ENCODE measurements at places on chromosomes 4 and X. TPM values are rescaled to one million over a fixed set of nuclear protein-coding genes. Genes with fewer than 3 reads are reported as not detected.

DNA sequence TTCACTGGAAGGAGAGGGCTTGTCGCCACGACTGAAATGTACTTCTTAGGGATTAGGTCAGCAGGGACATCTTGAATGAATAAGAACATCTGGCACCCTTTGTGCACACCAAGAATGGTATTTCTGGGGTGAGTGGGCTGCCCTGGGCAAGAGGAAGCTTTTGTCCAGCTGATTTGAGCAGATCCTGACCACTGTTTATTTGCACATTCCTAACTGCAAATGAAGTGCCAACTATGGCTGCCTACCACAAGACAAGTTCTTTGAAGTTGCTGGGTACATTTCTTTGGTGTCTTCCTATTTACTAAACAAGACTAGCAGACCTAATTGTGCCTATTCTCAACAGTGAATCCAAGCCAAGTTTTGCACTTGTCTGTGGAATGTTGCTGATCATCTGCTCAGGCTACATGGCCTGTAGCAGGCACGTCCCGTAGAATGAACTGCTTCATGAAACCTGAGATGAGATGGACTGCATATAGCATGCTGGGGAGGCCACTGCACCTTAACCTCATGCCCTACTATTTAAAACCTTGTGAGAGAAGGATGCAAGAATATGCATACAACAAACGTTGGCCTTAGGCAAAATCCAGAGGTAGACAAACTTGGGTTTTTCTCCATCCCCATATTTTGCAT lies 45.0 kb downstream of the PIR start:
- no peak for DNase-seq

GRCh38 chr4:4734425-4734824 lies 125.0 kb upstream of the MSX1 start:
- DNase-seq, result no peak

- no peak for DNase-seq
These were observed 116.6 kb downstream of the IRF2 start for GRCh38 chr4:184357772-184358171.

GRCh38 chrX:31397119-31397518 lies 325.3 kb upstream of the FTHL17 start:
- no peak for DNase-seq

- DNase-seq, result no peak
These were observed 24.1 kb upstream of the WFS1 start for GRCh38 chr4:6245246-6246169.

GRCh38 chr4:136136601-136137000 lies 1395.7 kb downstream of the PCDH18 start:
- DNase-seq, result no peak

DNA sequence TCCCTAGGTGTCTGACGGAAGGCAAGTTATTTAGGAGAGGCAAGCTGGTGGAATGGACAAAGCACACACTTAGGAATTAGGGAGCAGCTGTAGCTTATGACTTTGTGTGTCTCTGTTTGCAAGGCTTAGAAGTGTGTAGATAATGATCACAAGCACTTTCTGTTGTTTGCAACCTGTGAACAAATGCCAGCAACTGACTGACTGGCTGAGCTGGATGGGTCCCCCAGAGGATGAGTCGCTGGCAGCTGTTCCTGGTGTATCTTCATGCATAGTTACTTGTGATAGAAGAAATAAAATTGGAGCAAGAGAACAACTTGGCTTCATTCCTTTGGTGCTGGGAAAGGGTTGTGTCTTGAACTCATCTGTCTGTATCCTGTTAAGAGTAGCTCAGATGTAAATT lies 64.2 kb upstream of the BEND4 start:
- DNase-seq, result no peak

DNA sequence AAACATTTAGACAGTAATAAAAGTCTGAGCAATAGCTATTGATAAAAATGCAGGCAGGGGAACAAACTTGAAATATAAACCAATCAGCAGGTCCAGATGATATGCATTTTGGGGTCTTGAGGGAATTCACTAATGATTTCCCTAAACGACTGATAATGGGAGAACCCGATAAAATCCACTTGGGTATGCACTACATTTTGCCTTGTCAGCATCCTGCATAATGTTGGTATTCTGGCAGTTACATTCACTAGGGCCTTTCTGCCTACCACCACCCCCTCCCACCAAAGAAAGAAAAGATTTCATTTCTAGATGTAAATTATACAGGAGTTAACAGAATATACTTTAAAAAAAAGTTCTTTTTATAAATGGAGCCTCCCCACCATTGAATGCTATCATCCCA lies 63.5 kb upstream of the IL1RAPL2 start:
- DNase-seq, result no peak

- no peak for DNase-seq
These were observed 60.2 kb downstream of the CHRNA9 start for GRCh38 chr4:40395166-40395900.

GRCh38 chrX:38941675-38942074 lies 140.4 kb downstream of the MID1IP1 start:
- no peak for DNase-seq

GRCh38 chrX:111504941-111505340 lies 6.5 kb upstream of the SERTM2 start:
- no peak for DNase-seq

DNA sequence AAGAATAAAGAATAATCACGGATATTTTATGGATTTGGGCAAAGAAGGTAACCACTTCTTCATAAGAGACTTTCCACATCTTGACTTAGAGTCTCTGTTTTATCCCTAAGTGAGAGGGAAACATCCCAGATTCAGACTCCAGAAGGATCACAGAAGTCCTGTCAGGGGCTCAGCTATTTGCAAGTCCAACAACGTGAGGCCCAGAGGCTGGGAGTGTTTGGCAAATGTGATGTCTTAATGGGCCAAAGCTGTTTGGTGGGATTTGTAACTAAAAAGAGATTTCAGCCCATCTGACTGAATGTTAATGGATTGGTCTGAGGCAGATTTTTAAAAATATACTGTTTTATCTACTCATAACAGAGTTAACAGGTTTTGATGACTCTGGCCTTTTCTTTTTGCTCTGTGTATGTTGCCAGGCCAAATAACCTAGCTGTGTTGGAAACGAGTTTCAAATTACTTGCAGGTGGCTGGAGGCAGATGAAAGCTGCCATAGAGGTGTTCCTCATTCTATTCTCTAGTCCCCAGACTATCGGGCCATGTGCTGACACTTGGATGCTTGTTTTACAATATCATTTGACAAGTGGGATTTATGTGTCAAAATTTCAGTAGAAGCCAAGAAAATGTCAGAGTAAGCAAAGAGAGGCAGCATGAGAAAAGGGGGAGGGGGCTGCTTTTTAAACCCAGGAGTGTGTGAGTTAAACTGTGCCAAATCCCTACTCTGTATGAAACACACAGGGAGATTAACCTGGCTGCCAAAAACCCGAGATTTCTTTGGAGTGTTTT lies 330.9 kb downstream of the DCHS2 start:
- no peak for DNase-seq

DNA sequence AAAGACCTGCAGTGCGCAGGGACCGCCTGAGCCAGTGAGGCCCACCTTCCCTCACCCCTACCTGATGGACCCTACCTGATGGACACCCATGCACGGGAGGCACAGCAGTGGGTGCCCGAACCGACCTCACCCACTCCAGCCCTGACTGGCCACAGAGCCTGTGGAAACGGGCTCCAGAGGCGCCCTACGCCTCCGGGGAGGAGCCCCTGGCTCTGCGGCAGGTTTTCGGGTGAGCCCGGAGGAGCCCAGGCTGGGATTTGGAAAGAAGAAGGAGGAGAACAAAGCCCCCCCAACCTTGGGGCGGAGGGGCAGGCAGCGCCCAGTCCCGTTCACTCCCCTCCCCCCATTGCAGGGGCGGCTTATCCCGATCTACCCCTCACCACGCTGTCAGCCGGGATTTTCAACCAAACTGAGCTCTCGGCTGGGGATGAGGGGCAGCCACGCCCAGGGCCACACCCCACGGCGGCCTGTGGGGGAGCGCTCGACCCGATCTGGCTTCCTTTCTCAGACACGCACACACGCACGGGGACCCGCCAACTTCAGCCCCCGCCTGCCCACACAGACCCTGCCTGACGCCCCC lies 675 bp downstream of the L1CAM start:
- no peak for DNase-seq

GRCh38 chrX:138191998-138192397 lies 519.5 kb downstream of the FGF13 start:
- no peak for DNase-seq

GRCh38 chrX:40383969-40384368 lies 196.8 kb upstream of the ATP6AP2 start:
- no peak for DNase-seq

DNA sequence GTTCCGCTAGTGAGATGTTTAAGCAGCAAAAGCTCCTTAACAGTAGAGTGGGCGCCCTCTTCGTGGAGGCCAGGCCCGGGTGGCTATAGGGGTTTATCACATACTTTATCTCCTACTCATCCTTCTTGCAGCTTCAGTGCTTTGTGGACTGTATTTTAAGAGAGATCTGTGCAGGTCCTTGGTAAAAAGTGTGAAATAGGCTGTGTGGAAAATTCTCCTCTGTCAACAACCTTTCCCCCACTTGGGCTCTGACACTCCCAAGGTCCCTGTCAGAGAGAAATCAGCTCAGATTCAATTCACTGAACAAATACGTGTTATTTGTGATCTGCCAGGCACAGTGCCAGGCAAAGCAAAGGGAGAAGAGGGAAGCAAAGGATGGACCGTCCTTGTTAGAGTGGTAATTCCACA lies 214.3 kb upstream of the PPARGC1A start:
- no peak for DNase-seq

DNA sequence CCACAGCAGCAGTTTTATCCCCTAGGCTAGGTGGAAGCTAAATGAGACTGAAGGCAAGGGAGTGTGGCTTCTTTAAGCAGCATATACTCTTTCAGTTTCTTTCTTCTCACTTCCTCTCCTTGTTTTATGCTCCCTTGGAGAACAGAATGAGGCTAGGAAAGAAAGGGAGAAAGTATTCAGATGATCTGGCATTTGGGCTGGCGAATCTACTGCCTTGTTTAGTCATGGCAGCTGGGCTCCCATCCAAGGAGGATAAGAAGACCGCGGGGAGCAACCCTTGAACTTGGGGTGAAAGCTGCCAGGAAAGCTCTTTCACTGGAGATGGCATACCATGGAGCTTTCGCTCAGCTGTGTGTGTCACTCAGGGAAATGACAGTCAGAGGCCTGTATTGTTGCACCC lies 72.1 kb downstream of the ARHGEF38 start:
- DNase-seq, result no peak

GRCh38 chrX:40062525-40063155 lies 35.1 kb downstream of the BCOR start:
- DNase-seq, result no peak

DNA sequence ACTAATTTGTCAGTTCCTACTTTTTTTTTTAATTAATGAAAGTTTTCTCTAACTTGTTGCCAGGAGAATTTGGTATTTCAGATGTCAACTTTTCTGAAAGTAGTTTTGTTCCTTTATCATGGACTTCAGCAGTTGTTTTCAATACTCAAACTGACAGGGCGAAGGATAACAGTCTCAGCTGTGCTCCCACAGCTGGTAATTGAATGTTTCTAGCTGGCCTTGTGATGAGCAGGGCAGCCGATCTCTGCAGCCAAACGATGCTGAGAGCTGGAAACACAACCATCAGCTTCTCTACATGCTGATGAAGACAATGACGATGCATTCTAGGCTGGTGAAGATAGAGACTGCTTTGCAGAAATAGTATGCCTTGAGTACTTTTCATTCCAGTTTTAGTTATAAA lies 130.0 kb upstream of the MAP9 start:
- no peak for DNase-seq

DNA sequence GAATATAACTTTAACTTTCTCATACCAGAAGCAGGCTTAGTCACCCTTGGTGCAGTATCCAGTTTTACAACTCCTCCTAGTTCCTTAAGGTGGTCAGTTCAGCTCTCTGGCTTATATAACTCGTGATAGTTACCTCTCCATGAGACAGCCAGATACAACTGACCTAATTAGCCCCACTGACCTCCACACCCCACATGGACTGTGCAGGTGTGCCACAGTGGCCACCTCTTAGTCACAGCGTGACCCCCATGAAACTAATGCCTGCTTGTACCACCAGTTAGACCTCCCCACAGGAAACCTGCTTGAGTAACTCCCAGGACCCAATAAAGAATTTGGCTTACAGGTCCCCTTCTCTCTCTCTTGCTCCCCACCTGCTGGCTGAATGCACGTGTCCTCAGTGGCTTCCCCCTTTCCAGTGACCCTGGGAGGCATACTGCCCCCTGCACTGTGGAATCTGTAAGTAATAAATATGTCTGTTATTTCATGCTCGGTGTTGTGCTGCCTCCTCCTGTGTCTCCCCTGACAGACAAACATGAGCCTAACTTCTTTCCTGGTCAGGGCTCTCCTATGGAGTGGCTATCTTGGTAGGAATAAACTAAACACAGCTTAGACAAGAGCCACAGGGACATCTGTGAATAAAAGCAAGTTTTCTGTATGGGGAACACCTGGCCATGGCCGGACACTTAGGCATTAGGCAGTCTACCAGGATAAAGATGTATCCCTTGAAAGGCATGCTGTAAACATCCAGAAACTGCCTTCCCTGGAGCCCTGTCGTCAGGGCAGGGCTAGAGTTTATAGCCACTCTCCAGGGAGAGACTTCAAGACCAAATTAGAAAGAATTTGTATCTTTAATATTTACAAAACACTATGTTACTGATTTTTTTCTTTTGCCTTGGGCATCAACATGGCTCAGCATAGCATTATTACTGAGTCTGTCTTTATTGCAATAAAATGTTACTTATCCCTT lies 209.7 kb upstream of the BOD1L1 start:
- no peak for DNase-seq

DAPP1 gene
- 35.5 TPM for total RNA-seq

SLC10A6 gene
- 14.7 TPM for total RNA-seq

NWD2 gene
- total RNA-seq, result 0.22 TPM

IL1RAPL1 gene
- 0.19 TPM for total RNA-seq

G6PD gene
- 46.5 TPM for total RNA-seq

ADGRL3 gene
- total RNA-seq, result 7.8 TPM

GLOD5 gene
- total RNA-seq, result not detected

TMPRSS11D gene
- 165 TPM for total RNA-seq

STOX2 gene
- 21.6 TPM for total RNA-seq

TLR10 gene
- total RNA-seq, result 0.38 TPM

CNGA2 gene
- total RNA-seq, result not detected

DTHD1 gene
- total RNA-seq, result 0.19 TPM

AKAP14 gene
- not detected for total RNA-seq

FATE1 gene
- total RNA-seq, result not detected

DKK2 gene
- total RNA-seq, result not detected

Measured in esophagus squamous epithelium (tissue), 5 donors.